ENCODE measurements at places on chromosomes 7 and 10.

GRCh38 chr10:58017719-58018367 lies 249.9 kb downstream of the IPMK start:
- DNase-seq = no peak

DNA sequence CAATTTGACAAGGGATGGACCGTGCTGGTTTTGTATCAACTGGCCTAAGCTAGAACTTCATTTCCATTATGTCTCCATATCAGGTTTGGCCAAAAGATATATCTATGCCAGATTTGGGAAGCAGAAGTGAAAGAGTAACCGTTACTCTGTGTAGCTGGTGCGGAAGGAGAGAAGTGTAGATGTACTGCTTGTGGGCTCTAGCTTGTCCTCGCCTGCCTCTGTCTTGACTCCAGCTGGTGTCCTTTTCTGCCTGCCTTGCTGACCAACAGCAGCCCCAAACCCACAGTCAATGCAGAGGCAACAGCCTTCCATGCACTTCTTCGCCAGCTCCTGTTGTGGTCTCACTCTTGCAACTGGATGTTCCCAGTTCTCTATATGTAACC lies 128.5 kb downstream of the KIF20B start:
- DNase-seq = peak; percentile 92

DNA sequence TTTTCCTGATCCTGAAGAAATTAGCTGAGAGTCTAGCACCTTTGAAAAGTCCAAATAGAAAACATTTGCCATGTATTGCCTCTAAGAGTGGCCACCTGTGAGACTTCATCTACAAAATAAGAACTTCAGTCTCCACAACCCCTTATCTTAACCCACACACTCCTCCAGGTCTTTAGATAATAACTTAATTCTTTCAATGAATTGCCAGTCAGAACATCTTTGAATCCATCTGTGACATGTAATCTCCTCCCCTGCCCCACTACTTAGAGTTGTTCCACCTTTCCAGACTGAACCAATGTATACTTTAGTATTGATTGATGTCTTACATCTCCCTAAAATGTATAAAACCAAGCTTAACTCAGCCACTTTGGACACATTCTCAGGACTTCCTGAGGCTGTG lies 84.4 kb upstream of the FAM171A1 start:
- no peak for DNase-seq

DNA sequence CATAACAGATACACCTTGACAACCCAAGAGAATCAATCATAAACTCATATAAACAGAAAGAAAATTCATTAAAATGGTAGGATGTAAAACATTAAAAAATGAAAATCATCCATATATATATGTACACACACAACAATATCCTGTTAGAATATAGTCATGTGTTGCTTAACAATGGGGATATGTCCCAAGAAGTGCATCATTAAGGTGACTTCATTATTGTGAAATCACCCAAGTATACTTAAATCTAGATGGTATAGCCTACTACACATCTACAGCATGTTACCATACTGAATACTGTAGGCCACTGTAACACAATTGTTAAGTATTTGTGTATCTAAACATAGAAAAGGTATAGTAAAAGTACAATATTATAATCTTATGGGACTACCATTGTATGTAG lies 115.8 kb upstream of the TMEM168 start:
- peak; percentile 25 for DNase-seq

GRCh38 chr7:15854841-15855524 lies 168.5 kb upstream of the MEOX2 start:
- DNase-seq = no peak

- DNase-seq = peak; percentile 89
Measured at GRCh38 chr10:127135844-127136577, 60.4 kb downstream of the INSYN2A start.

GRCh38 chr10:31936933-31937332 lies 8.3 kb upstream of the ARHGAP12 start:
- no peak for DNase-seq

GRCh38 chr7:74453322-74454011 lies at the start of gene GTF2IRD1:
Gene GTF2IRD1, plus strand, starts transcription at chr7:74453906. Its CDS starts 54,175 bp downstream, at chr7:74508081.
- peak; percentile 67 for DNase-seq

- peak; percentile 87 for DNase-seq
Measured at GRCh38 chr10:71742301-71743088, 22.9 kb upstream of the C10orf105 start.

DNA sequence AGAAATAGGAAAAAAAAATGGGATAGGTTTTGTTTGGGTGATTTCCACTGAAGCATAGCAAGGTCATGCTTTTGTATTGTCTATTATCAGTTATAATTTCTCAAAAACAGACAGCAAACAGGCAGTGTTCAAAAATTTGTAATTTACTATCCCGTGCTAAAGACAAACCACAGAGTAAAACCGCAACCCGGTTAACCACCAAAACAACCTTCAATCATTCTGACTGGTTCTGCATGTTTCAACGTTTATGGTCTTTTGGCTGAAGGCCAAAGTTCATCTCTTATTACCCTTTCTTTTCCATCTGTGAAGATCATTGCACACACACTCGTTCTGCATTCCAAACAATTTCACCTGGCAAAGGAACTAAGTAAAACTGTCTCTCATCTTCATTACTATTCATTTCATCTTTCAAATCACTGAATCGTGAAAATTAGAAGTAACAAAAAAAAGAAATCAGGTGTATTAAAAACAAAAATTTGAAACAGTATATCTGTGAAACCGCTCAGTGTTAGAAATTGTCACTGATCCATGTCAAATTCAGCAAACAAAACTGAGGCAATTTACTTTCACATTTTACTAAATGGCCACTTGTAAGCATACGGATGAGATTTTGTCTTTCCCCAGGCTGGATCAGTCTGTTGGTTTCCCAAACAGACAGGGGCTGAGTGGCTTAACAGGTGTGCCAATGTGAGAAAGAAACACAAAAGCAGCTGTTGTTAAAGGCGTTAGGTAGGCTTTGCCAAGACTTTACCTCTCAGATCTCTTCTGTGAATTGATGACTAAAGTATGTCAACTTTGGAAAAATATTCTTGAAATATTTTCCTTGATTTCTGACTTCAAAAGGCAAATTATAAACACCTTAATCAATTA lies 539.6 kb downstream of the CNTNAP2 start:
- DNase-seq = peak; percentile 95

DNA sequence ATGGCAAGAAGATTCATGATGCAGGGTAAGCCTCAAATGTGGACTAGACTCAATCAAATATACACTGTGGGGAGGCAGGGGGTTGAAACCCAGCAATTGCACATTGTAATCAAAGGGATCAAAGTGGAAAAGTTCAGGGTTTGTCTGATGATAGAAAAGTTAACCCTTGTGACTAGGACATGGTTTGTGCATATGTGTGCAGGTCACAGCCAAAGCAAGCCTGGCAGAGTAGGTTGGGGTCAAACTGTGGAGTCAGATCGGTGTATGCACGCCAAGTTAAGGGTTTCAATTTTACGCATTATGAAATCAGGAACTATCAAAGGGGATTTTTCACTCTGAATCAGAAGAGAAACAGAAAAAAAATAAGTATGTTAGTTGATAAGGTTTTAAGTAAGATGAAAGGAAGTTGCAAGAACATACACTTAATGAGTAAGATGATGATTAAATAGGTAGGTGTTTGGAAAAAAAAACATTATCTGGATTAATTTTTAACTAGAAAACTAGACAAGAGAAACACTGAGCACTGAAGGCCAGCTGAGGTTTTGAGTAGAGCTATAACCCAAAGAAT lies 188.3 kb downstream of the DGKB start:
- no peak for DNase-seq

GRCh38 chr10:26801831-26802230 lies 58.9 kb downstream of the ABI1 start:
- no peak for DNase-seq
